IPS DF 19.7 (cell line): ENCODE measurements at places on chromosomes 6 and 20.

DNA sequence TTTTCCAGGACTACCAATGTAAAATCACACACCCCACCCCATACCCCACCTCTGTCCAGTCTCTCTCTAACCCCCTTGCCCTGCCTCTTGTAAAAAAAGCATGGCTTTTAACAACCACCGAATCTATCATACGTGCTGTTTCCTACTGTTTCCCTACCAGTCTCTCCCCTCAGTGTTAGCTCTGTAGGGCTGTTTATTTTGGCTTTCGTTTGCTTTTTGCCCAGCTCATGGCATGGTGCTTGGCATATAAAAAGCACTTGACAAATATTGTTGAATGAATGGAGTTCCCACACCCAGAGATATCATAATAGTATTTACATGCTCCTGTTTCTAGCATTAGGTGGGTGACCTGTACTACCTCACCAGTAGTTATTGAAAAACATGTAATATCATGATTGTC is 148.2 kb downstream of the OPRM1 start:
- no peak for DNase-seq

DNA sequence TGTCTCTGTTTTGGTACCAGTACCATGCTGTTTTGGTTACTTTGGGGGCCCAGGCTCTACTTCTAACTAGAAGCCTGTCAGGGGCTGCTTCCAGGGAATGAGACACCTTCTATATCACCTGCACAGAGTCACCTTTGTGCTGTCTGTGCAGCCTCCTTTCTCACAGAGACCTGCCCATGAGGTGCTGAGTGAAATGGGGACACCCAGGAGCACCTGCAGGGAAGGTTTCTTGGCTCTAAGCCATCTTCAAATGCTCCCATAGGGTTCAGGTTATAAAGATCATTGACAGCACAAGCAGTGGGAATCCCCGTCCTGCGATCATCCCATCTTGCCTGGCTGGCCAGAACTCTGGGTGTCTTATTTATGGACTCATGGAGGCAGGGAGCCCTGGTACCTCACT is 19.1 kb downstream of the GABRR2 start:
- no peak for DNase-seq

DNA sequence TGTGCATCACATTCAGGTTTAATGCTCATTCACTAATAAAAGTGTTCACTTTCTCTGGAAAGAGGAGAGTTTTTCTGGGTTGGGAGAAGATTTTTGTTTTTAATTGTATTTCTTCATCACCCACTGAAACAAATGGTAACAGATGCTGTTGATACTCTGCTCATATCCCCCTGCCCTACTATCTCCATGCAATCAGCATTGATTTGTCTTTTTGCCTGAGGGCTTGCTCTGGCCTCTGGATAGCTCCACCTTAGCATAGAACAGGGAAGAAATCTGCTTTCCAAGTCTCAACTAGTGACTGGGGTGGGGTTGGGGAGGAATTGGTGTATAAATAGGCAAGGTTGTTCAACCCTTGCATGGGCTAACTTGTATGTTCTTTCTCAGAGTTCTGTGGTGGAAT is 296.4 kb downstream of the KHDRBS2 start:
- DNase-seq, result no peak

DNA sequence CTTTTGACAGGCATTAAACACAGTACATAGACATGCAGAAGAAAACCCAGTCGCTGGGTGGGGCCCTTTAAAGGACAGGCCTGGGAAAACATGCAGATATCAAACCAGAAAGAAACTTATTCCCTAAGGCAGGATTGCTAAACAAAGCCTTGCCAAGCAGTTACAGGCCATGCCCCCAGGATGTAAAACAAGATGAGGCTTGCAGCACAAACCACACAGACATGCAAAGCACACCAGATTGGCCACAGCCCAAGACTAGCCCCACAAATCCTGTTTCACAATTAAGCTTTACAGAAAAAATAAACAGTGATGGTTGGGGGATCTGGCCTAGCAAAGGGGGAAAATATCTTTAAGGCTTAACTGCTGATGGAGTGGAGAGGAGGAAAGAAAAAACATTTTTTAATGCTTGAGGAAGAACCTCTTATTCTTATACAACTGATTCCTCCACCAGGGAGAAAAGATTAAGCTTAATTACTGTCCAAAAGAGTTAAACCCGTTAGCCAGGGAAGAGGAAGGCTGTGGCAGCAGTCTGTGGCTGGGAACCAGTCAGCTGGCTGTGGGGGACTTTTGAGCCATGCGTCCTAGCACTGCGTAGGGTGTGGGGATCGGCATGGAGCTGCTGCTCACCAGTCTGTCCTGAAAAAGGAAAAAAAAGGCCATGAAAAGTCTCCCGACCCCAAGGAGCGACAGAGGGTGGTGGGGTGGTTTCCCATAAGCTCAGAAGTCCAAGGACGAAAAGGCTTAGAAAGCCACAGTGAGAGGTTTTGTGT is 28.4 kb downstream of the COL19A1 start:
- DNase-seq, result no peak

GRCh38 chr6:148069256-148069655 is 273.4 kb upstream of the SASH1 start:
- DNase-seq, result no peak

- no peak for DNase-seq
Measured at GRCh38 chr6:27866357-27867050, 45.7 kb downstream of the OR2B2 start.

DNA sequence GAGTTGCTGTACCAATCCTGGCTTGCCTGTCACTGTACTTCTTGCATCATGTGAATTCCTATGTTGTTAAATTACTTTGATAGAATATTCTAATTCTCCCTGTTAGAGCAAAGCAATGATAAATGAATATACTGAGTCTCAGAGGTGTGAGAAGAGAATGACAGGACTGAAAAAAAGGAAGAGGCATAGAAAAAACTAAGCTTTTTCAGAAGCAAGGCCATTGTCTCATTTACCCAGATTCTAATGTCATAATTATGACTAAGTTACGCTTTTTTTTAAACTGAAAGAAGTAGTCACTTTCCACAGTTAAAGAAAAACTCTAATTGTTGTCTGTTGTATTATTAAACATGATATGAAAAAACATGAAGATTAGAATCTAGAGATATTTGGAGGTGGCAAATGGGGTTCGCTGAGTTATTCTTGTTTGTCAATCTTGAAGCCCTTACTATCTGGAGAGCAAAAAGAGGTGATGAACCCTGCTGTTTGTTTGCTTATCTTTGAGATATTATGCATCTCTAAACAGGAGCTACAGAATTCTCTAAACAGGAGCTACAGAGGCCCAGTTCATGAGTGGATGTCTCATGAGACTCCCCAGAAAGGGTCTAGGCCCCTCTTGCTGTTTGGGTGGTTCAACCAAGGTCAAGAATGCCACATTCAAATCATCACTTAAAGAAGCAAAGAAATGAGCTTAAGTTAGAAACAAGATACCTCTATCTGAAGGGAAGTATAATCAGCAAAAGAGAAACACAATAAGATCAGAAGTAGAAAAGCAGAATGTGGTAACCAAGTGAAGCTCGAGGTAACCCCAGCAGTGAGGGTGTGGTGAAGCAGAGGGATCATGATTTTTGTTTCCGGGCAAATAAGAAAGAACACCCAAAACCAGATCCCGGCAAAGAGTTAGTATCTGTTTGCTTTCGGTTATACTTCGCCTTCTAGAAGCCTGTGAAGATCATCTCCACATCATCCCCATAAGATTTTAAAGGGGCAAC is 33.3 kb upstream of the THEMIS start:
- no peak for DNase-seq

- DNase-seq, result no peak
Measured at GRCh38 chr6:135114355-135115145, 59.9 kb upstream of the HBS1L start.

DNA sequence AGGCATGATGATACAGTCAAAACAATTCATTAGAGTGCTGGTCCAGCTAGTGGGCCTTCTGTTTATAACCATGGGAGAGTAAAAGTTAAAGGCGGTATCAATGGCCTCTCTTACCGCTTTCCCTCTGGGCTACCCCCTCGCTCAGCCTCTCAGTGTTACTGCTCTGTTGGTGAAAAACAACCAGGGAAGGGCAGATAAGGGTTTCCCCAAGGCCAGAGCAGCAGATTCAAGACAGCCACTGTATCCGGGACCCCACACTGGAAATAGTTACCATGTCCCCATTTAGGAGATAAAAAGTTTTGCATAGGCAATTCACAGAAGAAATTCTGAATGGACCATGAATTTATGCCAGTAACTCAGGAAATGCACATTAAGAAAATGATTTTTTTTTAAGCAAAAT is 13.4 kb downstream of the SCGN start:
- DNase-seq, result no peak

DNA sequence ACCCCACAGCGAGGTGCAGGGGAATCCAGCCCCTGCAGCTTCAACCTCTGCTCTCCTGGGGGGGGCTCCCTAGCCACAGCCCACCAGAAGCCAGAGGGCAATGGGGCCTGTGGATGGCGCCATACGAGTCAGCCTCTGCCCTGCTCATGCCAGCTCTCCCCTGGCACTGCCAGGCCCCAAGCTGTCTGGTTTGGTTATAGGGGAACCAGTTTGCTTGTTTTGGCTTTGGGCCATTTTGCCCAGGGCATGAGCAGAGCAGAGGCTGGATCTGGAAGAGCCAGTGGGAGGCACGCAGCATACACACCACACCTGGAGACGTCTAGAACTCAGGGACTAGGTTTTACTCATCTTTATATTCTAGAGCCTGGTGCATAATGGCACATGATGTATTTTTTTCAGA is 66.7 kb upstream of the SLC22A16 start:
- no peak for DNase-seq

DNA sequence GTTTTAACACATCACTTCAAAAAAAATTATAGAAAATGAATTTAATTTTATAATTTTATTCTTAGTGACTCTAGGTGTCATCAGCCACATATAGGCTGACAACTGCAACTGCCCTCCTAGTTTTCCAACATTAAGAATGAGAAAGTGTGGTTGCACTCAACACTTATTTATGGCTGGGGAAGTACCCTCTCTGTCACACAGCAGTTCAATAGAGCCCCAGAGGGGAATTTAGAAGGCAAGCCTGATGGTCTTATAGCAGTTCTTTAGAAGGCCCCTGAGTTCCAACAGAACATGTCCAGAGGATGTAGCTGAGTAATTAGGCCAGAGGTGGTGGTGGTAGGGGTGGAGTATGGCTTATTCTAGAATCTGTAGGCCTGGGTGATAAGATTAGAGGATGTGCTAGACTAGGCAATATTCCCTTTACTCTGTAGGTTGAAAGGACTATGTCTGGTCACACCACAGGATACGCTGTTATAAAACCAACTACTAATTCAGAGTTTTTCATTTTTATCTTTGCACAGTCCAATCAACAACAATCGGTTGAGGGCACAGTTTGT is 226.5 kb upstream of the CITED2 start:
- DNase-seq, result no peak

DNA sequence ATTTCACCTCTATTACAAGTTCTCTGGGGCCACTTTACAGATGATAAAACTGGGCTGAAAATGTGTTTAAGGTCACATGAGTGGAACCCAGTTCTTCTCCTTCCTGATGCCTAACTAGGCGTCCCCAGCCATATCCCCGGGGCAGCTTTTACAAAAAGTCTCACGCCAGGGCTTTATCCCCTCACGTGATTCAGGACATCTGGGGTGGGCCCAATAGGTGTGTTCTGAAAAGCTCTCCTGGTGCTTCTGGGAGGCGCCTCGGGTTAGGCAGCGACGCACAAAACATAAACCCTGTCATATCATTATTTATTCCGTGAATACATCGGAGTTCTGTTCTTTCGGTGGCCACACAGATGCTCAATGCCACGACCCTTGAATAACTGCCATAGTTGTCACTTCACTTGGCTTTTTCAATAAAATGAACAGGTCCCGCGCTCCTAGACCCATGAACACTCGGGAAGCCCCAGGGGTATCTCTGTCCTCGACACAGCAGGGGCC is 32.1 kb downstream of the SF3B5 start:
- DNase-seq, result no peak

- DNase-seq, result no peak
Measured at GRCh38 chr20:34772437-34772836, 53.0 kb downstream of the NCOA6 start.

- DNase-seq, result no peak
Measured at GRCh38 chr6:44161997-44162338, 3.3 kb downstream of the CAPN11 start.

- DNase-seq, result no peak
Measured at GRCh38 chr20:1897541-1897940, 2.3 kb downstream of the SIRPA start.

DNA sequence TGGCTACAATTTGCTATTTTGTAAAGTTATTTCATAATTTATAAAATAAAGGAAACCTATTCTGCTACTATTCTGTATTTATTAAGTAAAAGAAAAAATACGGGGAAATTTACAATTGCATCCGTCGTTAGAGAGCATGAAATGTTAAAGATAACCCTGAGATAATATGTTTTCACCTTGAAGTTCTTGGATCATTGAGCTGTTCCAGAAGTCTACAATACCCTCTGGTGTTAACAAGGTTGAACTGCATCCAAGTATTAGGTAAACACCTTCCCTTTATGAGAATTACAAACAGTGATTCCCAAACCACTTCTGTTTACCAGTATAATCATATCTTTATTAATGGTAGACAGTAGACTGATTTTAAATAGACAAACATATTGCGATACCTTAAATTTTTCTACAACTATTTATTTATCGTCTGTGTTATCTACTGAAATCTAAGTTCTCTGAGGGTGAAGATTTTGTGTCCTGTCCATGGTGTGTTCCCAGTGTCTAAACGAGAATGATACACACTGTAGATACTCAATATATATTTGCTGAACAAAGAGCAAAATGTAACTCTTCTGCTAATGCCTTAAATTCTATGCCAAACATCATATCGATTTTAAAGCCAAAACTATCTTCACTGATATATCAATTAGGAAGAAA is 28.2 kb downstream of the TBC1D32 start:
- no peak for DNase-seq
